NCI-H2029 treated with DMSO at 0.1 percent for 48 hours (cell line): ENCODE measurements at places on chromosomes 4 and X.

DNA sequence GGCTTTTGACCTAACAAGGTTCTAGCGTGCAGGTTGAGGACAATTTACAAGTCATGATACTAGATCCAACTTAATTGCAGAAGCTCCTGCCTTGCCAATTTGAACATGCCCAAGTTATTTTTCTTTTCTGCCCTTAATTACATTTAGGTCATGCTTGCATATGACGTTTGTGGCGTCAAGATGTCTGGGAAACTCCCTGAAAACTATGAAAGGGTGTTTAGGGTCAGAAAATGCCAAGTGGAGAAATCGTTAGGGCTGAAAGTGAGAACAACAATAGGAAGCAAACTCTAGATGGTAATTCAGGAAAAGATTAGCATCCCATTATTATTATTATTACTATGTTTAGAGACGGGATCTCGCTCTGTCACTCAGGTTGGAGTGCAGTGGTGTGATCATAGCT lies 38.2 kb upstream of the PLAC8 start:
- no peak for DNase-seq

- DNase-seq = peak; percentile 1
Observed at GRCh38 chrX:10722851-10723250, 102.5 kb upstream of the MID1 start.

GRCh38 chr4:5206016-5206790 lies 154.9 kb downstream of the STK32B start:
- DNase-seq = no peak

DNA sequence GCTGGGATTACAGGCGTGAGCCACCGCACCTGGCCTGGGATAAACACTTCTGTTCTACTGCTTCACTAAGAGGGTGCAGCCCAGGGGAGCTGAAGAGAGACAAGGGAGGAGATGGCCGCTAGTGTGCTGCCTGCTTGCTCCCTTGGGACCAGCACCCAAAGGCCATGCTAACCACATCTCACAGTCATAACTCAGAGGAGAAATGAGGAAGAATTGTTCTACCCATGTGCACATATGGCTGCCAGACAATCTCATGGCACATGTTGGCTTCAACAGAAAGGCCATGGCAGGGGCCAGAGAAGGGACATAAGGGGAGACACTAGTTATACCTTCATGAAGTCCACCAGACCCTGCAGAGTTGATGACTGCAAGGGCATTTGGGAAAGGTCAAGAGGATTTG lies 22.4 kb downstream of the CLDN22 start:
- no peak for DNase-seq

DNA sequence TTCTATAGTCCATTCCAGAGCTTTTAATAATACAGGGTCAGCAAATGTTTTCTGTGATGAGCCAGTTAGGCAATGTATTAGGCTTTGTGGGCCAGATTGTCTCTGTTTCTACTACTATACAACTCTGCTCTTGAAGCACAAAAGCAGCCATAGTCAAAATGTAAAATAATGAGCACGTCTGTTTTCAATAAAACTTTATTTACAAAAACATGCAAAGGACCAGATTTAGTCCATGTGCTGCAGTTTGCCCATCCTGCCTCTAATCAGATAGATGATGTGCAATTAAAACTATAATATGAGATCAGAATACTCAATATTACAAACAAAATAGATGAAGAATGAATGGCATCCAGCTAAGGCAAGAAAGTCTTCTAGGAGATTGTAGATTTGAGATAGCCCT lies 127.8 kb upstream of the FRMPD4 start:
- no peak for DNase-seq

- DNase-seq = no peak
Observed at GRCh38 chr4:160880180-160880579, 1283.6 kb downstream of the FSTL5 start.

DNA sequence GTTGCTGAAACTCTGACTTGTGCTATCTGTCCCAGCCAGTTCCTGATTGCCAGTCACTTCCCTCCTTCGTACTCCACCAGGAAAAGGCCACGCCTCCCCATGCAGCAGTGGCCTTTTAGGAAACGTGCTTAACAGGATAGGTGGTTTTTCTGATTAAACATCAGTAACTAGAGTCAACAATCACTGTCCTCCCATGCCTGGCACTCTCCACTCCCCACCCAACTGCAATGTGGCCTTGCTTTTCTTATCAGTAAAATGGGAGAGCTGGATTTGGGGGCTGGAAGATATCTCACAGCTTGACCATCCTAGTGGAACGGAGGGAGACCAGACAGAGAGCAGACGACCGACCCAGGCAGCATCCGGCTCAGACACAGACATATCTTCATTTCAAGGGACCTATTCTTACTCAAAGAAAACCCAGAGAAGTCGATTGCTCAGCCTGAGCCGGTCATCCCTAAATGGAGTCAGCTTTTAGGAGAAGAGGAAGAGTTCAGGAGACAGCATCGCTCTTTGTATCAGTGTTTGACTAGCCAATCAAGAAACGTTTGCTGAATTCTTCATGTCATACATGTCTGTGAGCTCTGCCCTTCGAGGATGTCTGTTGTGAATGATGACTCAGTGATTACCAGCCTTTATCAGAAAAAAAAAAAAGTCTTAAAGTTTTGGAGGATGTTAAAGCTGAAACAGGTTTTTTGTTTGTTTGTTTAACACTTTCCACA lies 12.7 kb upstream of the UBA6 start:
- DNase-seq = no peak

- no peak for DNase-seq
Observed at GRCh38 chr4:58301376-58301999, 1191.3 kb upstream of the IGFBP7 start.

GRCh38 chr4:169295822-169296221 lies 25.1 kb upstream of the SH3RF1 start:
- no peak for DNase-seq

DNA sequence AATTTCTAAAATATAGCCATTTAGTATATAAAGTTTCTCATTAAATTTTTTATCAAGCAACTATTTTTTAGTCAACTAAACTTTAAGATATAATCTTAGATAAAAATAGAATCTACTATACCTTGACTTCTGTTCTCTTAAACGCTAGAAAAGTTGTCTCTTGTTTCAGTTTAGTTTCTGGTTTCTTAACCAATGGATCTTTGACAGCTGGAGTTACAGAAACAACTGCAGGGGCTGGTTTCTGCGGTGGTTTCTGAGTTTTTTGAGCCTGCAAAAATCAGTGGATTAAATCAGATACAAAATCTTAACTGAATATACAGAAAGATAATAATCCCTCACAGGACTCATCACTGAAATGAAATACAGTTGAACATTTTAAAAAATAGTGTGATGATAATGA lies 21.9 kb downstream of the INTS12 start:
- DNase-seq = no peak

- no peak for DNase-seq
Observed at GRCh38 chr4:146333187-146333894, 119.0 kb downstream of the REELD1 start.

DNA sequence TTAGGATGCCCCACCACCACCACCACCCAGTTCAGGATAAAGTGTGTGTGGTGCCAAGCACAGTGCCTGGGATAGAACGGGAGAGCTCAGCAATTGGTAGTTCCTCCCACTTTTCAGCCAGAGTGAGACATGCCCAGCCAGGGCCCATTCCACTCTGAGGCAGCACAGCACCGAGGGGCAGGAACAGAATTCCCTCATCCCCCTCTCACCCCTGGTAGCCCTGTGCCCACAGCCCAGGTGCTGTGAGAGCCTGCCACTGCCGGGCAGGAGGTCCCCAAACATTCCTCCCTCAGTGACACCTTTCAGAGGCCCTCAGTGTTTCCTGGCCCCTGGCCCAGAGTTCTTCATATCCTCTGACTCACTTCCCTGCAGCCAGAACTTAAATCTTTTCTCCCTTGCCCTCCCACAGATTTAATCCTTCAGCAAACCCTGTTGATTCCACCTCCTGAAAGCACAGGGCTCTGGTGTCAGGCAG lies 8.1 kb downstream of the RIPPLY1 start:
- DNase-seq = no peak

DNA sequence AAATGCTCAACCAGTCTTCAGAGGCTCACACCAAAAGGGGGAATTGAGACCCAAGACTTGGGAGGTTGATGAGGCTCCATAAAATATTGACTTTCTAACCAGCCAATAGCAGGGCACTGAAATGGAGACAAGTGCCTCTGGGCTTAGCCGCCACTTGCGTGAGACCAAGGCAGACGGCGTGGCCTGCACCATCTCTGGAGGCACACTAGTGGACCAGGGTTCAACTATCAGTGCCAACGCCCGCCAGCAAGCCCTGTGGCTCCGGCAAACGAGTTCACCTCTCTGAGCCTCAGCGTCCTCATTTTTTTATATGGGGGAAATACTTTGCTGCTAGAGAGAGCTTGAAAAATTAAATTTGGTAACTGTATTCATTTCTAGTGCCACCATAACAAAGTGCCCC lies 50.3 kb downstream of the PPP2R2C start:
- no peak for DNase-seq

- no peak for DNase-seq
Observed at GRCh38 chr4:36325499-36325898, 44.1 kb downstream of the DTHD1 start.

- no peak for DNase-seq
Observed at GRCh38 chrX:41594634-41595033, 94.1 kb upstream of the GPR34 start.

DNA sequence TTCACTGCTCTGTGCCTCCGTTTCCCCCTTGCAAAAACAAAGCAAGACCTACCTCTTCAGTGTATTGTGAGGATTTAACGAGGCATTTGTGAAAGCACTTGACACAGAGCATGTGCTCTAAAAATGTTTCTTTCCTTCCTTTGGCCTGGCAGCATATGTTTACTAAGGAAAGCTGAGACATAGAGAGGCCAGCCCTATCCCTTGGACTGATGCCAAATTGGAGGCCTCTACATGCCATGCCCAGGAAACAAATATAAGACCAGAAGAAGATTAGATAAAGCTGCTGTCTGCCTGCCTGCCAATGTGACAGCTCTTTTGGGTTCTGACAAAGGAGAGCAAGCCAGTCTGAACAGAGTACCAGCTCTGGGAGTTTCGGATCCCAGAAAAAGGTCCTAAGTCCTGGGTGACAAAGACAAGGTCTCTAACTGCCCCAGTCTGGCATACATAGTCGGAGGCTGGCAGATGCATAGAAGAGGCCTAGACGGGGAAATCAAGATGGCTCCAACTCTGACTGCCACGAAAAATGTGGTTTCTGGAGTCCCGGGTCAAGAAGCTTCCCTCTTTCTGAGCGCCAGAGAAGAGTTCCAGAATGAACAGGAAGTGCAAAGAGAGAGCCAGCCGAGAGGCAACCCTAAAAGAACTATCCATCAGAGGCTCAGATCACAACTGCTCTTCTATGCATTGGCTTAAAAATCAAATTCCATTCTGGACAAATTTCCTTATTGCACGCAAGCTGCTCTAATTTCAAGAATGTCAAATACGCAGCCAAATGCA lies 25.8 kb downstream of the OTUD6A start:
- DNase-seq = peak; percentile 33

GRCh38 chr4:184434501-184435066 lies 39.8 kb downstream of the IRF2 start:
- DNase-seq = no peak

DNA sequence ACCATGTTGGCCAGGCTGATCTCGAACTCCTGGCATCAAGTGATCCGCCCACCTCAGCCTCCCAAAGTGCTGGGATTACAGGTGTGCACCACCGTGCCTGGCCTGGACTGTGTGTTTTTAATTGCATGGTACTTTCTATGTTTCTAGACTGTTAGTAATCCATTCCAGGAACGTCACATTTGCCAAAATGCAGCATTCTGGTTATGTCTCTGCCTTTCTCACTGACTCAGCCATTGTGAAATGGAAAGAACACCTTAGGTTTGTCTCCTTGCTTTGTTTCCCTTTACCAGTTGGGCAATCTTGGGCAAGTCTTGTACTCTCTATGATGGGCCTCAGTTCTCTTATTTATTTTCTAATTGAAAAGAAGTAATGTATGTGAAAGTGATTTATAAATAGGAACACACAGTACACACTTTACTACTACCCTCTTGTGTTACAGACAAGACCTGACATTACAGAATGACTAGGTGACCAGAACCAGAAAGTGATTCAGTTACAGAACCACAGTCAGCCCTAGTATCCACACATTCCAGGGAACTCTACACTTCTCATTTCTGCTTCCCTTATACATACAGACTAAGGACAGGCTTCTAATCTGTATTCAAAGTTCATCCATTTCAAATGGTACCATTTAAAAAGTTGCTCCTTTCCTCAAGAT lies 187.1 kb downstream of the MGST2 start:
- DNase-seq = no peak

GRCh38 chrX:130171446-130172126 lies at the start of gene RAB33A:
TSS of gene RAB33A (plus strand) at chrX:130171962. CDS start at chrX:130172063, 101 bp downstream.
- DNase-seq = no peak

GRCh38 chr4:147909225-147909624 lies 177.3 kb downstream of the ARHGAP10 start:
- no peak for DNase-seq

DNA sequence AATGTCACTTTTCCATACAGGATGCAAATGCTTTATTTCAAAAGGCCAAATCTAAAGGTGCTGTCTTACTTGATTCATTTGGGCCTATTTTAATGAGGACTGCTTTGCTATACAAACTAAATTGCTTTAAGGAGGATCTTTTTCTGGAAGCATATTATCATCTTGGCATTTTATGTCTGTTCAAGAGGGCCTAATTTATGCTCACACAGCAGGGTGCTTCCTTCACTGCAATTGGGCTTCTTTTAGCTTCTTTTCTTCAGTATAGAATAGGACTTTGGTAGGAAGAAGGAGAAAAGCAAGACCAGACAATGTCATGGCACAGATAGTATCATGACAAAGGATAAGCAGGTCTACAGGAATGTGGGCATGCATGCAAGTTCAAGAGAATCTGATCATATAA lies 222.4 kb upstream of the ANKRD50 start:
- no peak for DNase-seq

DNA sequence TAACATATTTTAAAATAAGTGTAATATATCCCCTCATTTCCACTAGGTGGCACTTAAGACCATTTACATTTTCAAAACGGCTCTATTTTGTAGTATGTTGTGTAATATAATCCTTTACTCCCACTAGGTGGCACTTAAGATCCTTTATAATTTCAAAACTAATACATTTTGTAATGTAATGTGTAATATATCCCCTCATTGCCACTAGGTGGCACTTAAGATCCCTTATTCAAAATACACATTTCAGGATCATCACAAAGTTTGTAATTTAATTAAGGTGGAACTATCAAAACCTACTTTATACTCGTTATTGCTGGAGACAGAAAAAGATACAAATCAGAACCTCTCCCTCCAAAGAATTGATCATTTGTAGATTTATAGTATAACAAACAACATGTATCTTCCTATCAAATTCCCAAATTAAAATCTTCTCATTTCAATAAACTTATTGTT lies 132.5 kb downstream of the ARHGAP6 start:
- peak; percentile 14 for DNase-seq

- no peak for DNase-seq
Observed at GRCh38 chr4:98969878-98970785, 25.4 kb upstream of the METAP1 start.

DNA sequence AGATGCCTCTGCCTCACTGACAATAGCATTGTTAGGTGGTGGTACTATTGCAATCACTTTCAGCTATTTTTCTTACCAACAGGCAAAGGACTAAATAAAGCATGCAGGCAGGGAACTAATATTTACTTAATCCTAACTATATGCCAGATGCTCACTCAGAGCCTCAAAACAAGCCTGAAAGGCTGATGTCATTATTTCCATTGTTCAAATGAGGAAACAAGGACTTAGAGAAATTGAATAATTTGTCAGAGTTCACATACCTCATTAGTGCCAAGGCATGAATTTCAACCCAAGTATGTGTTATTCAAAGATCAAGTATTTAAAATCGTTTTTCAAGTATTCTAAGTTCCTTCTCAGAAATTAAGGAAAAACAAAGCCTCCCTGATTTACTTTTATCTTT lies 374.9 kb upstream of the TECRL start:
- peak; percentile 52 for DNase-seq
